ENCODE measurements at places on chromosomes 5 and 9.

DNA sequence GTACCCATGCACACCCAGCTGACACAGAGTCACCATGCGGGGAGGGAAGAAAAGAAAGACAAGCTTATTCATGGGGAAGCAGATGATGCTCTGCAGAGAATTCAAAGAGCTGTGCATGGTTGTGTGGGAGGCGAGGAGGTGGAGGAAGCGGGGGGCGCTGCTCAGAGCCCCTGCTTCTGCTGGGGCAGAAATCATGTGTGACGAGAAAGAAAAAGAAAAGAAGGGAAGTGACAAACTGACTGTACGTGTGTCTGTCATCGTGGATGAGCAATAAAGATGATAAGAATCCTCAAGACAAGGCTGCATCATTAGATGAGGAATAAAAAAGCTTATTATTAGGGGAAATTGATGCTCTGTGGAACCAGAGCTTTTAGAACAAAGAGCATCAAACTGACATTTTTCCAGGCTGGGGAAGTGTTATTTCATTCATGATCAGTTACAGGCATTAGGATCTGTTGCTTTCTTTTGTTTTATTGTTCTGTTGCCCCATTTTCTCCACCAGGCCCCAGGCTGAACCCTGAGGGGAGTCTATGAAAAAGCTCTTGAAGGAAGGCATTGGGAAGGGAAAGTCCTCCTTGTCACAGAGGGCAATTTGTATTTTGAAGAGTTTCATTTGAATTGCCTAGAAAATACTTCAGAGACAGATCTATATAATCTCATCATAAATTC, 20.3 kb upstream of the SH3RF2 start:
- DNase-seq: no peak

DNA sequence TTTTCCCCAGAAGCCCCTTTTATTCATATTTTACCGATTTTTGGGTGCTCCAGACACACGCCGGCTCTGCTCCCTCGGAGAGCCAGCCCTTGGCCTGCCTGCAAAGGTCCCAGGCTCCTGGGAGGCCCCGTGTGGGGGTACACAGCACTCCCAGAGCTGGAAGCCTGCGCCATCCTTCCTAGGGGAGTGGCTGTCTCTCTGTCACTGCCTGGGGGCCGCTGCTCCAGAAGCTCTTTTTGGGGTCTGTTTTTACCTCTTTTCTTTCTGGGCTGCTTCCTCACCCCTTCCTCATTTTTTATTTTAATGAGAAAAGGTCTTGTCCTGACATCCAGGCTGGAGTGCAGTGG, 119.1 kb upstream of the COL5A1 start:
- DNase-seq: no peak

DNA sequence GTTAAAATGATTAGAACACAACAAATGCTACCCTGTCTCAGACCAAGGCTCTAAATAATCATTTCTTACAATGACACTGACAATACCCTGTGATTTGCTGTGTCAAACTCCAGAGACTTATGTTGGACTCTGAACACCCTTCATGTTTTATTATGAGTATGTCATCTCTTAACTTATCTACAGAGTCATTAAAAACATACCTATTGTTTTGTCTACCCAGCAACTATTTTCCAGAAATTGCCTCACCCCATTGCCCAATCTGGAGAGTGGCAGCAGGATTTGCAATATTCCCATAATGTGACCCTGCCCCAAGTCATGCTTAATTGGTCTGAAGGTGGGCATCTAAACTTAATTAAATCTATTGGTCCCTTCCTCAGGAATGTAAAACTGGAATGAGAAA, 23.0 kb upstream of the KIF2A start:
- no peak for DNase-seq

DNA sequence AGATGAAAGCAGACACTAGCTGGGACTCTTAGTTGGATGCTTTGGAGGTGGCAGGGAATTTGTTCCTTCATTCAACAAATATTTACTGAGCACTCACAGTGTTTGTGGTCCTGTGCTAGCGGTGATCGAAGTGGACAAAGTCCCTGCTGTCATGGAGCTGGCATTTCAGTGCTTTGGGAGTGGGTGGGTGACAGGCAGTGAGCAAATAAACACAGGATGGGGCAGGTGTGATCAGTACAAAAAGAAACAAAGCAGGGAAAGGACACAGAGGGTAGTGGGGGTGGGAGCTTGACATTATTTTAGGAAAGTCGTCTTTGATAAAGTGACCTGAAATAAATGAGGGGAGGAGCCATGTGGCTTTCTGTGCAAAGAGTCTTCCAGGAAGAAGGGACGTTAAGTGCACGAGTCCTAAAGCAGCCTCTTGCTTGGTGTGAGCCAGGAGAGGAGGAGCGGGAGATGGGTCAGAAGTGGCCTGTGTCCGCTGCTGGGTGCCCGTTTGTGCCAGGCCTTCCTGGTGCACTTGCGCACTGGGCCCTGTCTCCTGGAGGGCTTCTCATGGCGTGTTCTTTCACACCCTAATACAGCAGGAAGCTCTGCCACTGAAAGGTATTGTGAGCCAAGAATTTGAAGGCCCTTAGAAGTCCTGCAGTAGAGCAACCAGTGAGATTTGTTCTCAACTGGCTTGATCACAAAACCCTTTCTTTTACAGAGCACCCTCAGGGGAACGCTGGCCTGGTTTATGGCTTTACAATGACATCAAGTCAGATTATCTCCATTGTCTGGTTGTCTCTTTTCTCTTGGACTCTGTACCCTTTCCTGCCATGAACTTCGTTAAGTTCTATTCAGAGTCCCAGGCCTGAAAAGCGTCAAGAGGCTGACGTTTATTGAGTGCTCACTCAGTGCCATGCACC, 14.8 kb downstream of the NDST1 start:
- DNase-seq: no peak

- no peak for DNase-seq
These were observed 13.5 kb downstream of the ARL14EPL start for GRCh38 chr5:116045821-116046220.

DNA sequence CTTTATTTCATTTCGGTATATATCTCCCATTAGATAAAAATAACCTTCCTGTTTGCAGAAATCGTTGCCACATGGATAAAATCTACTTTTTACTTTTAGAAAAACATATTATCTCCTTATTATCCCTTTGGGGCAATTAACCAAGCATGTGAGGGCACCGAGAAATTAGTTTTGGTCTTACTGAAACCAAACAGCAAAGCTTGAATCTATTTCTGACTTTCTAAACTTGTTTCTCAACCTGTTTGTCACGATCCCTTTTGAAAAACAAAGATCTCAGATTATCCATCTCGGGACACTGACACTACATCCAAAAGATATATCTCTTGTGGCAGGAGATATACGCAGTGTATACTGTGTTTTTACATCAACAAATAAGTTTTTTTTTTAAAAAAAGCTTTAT, 2.3 kb downstream of the TUT7 start:
- no peak for DNase-seq
